ENCODE measurements at places on chromosomes 7 and 10.

- DNase-seq, result no peak
These were observed 637.2 kb downstream of the POM121L12 start for GRCh38 chr7:53672681-53673080.

GRCh38 chr7:154364170-154364569, 312.0 kb downstream of the DPP6 start:
- DNase-seq, result no peak

DNA sequence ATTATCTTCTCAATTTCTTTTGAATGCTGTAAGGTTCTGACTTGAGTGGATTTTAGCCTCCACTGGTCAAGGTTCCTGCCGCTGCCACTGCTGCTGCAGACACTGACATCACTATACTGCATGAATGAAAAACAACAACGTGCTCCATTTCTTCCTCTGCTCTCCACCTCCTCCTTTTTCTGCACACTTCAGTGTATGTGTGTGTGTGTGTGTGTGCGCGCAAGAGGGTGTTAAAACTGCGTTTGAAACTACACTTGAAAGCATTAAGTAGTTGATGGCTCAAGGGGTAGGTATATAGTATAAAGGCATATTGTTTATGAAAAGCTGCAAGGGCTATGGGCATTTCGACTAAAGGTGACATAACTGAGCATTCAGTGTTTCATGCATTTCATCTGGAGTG, 3.5 kb downstream of the GLCCI1 start:
- DNase-seq, result no peak

- no peak for DNase-seq
These were observed 18.2 kb upstream of the TMEM248 start for GRCh38 chr7:66902844-66903180.

DNA sequence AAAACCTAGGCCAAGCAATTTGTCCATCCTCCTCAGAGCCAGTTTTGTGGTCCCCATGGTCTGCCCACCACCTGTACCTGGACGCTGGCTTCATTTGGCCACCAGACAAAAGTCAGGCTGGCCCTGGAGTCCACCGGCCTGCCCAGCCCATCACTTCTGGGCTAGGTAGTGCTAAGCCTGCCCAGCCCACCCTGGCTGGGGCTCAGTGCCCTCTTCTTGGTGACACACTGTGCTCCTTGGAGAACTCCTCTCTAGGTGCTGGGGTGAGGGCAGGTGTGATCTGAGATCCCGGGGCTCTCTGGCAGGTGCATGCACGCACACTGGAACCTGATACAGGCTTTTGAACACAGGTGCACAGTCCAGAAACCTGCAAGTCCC, 1.1 kb downstream of the AIFM2 start:
- DNase-seq, result no peak

DNA sequence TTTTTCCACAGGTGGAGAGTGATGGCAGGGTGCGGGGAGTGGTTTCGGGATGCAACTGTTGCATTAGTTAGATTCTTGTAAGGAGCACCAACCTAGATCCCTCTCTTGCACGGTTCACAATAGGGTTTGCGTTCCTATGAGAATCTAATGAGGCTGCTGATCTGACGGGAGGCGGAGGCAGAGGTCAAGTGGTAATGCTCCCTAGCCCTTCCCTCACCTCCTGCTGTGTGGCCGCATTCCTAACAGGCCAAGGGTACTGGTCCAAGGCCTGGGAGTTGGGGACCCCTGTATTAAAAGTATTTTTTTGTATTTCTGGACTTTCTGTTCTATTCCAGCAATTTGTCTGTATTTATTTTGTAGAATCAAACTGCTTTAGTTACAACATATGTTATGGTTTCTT, 7.2 kb downstream of the CBLL1 start:
- no peak for DNase-seq

DNA sequence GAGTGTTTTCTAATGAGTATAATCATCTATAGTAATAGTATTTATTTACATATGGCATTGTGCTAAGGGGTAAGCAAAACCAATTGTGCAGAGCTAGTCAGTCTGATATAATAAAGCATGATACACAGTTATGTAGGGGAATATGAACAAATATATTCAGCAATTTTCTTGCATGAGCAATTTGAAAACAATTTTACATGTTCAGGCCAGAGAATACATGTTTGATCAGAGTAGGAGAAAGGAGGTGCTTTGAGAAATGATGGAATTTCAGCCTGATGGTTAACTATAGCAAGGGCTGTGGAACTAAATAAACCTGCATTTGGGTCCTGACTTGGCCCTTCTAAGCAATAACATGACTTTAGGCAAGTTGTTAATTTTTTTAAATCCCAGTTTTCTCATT, 214.5 kb downstream of the TWIST1 start:
- no peak for DNase-seq

DNA sequence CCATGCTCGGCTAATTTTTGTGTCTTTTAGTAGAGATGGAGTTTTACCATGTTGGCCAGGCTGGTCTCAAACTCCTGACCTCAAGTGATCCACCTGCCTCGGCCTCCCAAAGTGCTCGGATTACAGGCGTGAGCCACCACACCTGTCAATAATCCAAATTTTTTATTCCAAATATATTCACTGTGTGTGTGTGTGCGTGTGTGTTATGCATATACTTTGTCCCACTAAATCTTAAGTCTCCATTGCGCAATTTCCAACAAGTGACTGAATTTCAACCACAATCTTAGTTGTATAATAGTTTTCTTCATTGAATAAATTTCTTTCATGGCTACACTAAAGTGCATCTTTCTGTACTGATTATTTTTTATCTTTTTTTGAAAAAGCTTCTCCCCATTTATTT, 2.7 kb downstream of the KRIT1 start:
- no peak for DNase-seq

- no peak for DNase-seq
These were observed 138.1 kb downstream of the KIAA1217 start for GRCh38 chr10:24346877-24347519.

DNA sequence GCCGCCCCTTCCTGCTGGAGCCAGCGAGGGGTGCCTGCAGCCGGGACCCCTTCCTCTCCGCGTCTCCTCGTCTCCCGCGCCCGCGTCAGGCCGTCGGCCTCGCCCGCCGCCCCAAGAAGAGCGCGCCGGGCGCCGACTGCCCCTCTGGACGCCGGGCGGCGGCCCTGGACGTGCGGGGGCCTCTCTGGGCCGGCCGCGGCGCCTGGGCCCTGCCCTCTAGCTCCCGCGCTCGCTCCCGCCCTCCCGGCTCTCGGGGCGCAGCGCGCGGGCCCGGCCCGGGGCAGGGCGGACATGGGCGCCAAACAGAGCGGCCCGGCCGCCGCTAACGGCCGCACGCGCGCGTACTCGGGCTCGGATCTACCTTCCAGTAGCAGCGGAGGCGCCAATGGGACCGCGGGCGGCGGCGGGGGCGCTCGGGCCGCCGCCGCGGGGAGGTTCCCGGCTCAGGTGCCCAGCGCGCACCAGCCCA, 704 bp downstream of the ZNRF2 start:
- peak; percentile 18 for DNase-seq

DNA sequence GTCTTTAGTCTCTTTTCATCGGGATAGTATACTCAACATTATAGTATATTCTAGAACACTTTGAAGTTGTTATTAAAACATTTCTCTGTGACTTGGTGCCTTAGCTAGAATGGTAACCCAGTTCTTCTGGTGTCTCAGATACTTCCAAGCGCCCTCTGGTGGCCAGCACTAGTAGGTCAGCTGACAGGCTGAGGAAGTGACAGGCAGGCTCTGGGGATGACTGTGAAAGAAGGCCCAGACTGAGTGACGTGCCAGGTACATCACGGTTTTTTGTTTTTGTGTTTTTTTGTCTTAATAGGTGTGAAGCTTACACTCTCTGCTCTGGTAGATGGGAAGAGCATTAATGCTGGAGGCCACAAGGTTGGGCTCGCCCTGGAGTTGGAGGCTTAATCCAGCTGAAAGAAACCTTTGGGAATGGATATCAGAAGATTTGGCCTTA, 5.1 kb downstream of the COMTD1 start:
- DNase-seq, result no peak

GRCh38 chr7:20504060-20504459, 111.4 kb upstream of the ABCB5 start:
- DNase-seq, result no peak

- DNase-seq, result peak; percentile 73
These were observed 589 bp upstream of the RAPGEF5 start for GRCh38 chr7:22357311-22358175.

DNA sequence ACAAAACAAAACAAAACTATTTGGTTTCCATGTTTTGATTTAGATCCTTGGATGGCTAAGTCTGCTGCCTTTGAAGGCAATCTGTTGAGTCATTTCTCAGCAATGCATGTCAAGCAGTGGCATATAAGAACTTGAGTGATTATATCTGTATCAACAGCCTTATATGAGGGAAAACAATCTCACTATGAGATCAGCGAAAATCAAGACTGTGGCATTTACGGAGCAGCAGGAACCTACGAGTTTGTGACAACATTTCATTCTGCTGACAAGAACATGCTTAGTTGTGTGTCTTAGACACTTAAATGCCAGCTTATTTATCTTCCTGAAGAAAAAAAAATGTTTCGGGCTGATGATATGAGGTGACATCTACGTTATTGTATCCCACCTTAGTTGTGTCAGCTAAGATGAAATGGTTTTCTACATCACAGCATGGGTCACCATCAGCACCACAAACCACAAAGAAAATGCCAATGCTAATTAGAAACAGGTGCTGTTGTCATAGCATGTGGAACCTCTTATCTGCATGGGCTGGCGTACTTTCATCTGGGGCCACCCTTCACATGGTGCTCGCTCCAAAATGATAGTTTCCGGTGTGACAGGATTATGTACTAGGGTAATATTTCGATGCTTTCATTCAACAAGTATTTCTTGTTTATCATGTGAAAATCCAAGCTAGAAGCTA, 1085.5 kb downstream of the SORCS1 start:
- no peak for DNase-seq

- DNase-seq, result no peak
These were observed 142.7 kb downstream of the GRM3 start for GRCh38 chr7:86786376-86786775.

DNA sequence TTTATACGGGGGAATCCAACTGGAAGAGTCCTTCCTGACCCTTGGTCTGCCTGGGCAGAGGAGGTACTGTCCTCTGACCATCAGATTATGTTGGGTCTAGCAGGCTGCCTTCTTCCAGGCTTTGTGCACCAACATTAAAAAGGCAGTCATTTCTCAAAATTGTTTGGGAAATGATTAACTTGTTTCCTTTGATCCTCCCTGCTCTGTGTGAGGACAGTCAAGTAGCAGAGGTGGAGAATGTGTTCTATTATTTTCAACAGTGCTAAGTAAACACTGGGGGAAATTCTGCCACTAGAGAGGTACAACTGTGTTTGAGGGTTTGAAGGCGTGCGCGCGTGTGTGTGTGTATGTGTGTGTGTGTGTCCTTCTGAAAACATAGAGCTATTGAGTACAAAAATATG, 20.6 kb downstream of the ACSL5 start:
- no peak for DNase-seq
